ENCODE measurements at places on chromosomes 12 and 14.

GRCh38 chr12:20196767-20197166 is 171.6 kb upstream of the PDE3A start:
- DNase-seq = no peak

DNA sequence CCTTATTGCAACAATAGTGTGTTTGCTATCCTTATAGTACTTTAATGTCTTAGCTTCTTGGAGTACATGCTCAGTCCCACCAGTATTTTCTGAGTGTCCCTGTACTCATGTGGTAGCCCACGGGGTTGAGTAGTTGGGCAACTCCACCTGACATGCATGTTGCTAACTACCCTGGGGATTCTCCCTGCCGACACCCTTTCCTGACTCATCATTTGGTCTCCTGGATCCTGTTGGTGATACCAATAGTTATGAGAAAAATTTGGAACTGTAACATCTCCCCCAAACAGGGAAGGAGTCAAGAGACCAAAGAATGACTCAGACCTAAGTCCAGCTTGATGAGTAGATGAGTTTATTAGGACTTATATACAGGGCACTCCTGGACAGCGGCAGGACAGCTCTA is 101.6 kb downstream of the BRMS1L start:
- peak; percentile 27 for DNase-seq

GRCh38 chr12:62893276-62893675 is 41.7 kb downstream of the PPM1H start:
- DNase-seq = peak; percentile 9

- DNase-seq = peak; percentile 18
Measured at GRCh38 chr12:47415054-47415453, 290.8 kb downstream of the RPAP3 start.
